NCI-H1417 treated with DMSO at 0.1 percent for 48 hours (cell line): ENCODE measurements at places on chromosomes 7 and 10.

DNA sequence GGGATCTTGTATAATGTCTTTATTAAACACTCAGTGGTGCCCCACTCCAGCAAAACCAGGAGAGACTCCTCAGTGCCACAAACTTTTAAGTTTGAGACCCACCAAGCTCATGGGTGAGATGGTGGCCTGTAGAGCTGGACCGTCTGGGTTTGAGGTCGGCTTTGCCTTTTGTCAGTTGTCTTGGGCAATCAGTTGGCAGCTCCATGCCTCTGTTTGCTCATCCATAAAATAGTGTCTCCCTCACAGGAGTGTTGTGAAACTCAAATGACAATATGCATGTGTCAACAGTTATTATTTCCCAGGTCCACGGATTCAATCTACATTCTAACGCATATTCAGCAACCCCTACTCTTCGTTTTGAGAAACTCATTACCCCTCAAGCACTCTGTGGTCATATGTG lies 367.8 kb upstream of the C7orf33 start:
- no peak for DNase-seq

- DNase-seq, result no peak
These were observed 203.4 kb downstream of the MAD1L1 start for GRCh38 chr7:2029211-2029905.

- DNase-seq, result no peak
These were observed 10.1 kb downstream of the KCNIP2 start for GRCh38 chr10:101833466-101833865.

- no peak for DNase-seq
These were observed 964.0 kb downstream of the GATA3 start for GRCh38 chr10:9018195-9019173.

DNA sequence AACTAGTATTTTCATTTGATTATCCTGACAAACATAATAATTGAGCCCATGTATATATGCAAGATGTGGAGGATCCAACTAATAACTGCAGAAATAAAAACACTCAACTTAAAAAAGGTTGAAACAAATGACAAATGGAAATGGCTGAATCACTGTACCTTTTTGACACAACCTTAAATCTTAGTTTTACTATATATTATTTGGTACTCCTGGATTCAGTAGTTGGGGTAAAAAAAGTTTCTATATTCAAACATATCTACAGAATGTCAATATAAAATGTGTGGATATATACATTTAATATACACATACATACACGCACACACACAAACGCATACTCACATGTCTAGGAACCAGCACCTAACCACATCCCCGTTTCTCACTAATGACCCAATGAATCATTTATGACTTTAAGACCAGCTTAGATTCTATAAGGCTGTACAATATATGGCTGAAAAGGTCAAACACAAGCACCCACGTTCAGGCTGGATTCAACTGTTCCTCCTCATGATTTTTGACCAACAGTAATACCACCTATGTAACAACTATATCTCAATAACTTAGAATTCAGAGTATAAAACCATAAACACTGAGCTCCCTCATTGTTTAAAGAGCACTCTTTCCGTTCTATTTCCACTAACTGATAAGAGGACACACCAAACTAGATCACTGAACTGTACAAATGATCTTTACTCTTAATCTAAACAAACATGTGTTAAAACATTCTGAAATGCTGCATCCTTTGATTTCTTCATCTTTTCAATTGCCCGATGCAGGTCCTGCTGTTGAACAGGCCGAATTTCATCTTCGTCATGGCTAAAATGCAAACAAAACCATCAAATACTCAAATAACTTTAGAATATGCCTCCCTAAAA lies 63.8 kb downstream of the ATAD1 start:
- DNase-seq, result no peak

DNA sequence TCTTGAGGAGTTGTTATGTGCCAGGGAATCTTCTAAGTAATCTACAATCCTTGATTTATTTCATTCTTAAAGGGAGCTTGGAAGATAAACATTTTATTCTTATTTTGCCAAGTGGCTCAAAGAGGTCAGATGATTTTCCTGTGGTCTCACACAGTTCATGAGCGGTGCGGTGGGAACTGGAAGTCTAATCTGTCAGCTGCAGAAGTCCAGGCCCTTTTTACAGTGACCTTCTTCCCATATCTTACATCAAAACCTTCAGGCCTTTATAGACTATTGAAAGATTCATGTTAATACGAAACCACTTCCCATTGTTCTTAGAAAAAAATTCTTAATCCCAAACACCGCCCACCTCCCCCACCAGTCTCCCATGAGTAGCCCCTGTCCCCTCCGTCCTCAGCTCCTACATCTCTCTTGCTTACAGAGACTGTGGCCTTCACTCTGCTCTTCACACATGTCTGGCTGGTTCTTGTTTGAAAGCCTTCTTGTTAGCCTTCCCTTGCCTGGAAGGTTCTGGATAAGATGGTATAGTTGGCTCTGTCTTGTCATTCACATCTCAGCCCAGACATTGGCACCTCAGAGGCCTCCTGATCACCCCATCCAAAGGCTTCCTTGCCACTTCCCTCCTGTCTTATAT lies 61.5 kb downstream of the ITGA8 start:
- DNase-seq, result no peak

DNA sequence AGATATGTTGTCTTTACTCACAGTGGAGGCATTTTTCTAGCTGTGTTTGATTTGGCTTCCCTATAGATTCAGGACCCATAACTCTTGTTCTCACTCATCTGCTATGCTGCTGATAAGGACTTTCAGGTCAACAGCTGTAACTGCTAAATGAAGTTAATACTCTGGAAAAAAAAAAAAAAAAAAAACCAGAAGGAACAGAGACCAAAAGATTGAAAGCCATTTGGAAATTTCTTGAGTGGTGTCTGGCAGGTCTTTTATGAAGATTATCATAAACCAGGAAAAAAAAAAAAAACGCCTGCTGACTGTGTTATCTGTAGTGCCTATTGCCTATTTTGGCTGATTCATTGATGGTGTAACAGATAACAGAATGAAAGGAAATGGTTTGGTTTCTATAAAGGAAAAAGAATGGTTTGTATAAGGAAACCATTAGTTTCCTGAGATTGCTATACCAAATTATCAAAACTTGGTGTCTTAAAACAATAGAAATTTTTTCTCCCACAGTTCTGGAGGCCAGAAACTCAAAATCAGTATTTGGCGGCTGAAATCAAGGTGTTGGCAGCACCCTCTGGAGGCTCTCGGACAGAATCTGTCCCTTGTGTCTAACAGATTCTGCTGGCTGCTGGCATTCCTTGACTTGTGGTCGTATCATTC lies 60.5 kb upstream of the BET1 start:
- no peak for DNase-seq

DNA sequence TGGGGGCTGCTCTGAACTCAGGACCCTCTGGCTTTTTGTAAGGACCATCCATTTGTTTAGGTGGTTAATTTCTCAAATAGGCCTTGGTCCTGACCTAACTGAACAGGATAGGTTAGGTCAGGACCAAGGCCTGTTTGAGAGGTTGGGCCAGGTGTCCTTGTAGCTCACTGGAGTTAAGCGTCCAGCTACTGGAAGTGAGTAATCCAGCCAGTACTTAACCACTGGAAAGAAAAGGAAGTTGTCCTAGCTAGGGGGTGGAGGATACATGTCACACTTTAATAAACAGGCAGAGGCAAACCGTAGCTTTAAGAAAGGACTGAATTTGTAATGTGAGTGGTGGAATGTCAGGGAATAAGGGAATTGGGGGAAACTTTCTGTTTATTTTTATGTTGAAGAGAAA lies 96.0 kb downstream of the GPR85 start:
- DNase-seq, result no peak

- no peak for DNase-seq
These were observed 30.0 kb upstream of the SGMS1 start for GRCh38 chr10:50653758-50654157.

DNA sequence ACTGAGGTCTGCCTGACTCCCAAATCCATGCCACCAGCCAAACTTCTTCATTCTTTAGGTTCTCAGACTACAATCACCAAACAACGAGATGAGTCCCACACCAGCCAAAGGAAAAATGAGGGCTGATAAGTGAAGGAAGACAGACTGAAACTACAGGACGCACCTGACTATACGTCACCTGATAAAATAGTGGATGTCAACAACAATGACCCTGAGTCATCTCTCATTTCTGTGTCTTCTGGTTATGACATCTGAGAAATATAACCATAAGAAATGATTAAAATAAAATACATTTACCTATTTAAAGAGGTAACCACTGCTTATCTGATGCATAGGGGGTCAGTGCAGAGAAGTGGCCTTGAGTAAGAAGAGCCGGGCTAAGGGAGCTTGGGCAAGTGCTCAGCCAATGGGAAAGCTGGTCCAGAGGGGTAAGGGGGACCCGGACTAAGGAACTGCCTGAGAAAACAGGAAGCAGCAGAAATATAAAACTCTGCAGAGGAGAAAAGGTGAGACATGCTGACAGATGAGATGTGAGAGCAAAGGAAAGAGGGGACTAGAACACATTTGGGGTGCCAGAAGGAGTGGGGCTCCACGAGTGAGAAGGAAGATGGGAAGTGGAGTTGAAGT lies 51.8 kb downstream of the HIPK2 start:
- DNase-seq, result no peak

DNA sequence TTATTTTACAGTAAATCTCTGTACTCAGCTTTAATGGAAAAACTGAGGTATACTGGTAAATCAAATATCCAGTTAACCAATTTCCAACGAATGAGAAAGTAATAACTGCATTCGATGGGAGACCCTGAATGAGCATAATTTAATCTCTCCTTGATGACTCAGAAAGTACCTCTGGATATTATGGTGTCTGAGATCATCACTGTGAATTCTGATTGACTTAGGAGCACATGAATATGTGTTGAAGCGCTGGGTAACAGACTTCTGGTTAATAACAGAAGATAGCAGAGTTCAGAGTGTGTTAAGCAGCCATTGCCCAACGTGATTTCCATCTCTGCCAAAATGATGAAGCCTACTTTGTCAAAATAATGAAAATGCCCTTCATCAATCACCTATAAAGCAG lies 116.6 kb downstream of the NRP1 start:
- DNase-seq, result no peak

DNA sequence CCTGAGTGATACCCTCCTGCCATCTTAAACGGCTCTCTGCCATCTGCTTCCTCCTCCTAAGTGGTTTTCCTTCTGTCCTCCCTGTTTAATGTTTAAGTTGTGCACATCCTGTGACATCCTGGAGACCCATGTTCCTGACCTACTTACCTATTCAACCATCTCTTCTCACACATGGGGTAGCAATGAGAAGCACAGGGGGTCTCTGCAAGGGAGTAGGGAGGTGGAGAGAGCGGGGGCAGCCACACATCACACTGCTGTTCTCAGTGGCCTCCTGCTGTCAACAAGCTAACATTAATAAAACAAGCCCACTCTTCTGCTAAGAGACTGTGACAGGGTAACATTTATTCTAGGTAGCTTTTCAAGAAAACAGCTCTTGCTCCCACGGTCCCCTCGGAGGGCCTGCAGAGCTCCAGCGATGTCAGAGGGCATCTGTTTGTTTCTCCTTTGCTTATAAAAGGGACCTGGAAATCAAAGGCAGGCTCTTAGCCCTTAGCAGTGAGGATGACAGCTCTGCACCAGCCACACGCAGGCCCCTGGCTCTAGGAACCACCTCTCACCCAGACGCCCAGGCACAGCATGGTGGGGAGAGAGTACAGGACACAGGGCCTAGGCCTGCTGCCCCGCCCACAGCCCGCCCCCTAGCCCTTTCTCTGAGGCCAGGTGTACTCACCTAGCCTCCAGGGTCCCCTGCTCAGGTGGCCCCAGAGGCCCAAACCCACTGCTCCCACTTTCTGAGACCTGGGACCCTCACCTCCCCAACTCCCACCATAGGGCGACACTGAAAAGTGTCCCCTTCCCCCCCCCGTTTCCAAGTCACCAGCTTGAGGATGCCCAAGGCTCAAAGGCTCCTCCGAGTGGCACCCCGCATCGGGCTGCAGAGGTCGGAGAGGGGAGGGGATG lies 943 bp upstream of the SLC18A2 start:
- no peak for DNase-seq

DNA sequence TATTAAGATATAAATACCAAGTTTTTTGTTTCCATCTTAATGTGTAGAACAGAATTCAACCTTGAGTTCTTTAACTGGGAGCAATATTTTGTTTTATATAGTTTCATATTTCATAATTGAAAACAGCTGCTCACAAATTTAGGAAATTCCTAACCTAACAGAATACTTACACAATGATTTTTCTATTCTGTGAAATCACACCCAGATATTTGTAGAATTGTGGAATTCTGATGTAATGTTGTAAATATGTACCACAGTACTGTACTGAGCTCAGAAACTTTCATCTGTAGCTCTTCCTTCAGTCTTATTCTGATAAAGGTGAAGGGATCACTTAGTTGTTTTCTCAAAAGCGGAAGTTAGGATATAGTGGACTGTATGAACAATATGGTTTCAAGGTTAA lies 143.4 kb upstream of the GLI3 start:
- DNase-seq, result no peak

- DNase-seq, result no peak
These were observed 277.0 kb downstream of the USP6NL start for GRCh38 chr10:11334436-11334835.

DNA sequence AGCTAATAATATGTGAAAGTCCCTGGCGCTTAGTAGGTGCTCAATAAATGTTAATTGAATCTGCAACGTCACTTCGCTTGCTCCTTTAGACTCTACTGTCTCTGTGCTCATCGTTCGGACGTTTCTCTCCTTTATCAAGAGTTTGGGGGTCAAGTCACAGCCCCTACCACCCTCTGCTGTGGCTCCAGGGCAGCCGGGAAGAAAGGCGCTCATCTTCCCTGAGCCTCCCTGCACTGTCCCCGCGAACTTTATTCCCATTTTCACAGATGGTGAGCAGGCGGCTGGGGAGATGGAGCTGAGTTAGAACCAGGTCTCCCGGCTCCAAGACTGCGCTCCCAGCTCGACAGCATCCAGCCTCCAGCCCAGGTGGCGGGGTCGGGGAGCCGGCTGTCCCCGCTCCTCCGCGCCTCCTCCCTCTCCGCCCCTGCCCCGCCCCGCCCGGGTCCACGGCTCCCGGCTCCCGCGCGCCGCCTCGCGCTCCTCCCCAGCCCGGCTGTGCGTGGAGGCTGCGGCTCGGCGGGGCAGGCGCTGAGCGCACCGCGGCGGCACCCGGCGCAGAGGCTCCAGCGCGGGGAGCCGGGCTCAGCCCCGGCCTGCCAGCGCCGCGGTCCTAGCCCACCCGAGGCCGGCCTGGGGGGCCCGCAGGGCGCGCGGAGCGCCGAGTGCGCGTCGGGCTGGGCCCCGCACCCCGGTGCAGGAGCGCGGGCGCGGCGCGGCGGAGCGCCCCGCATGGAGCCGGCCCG lies at the start of gene CLEC2L:
TSS of gene CLEC2L (plus strand) at position 487 of the 743 bp plus-strand sequence. CDS start at position 730, 243 bp downstream.
- DNase-seq, result no peak

- DNase-seq, result no peak
These were observed 34.7 kb downstream of the IMMP2L start for GRCh38 chr7:111527545-111527944.

GRCh38 chr7:24825931-24826661 lies 68.8 kb upstream of the GSDME start:
- DNase-seq, result no peak
